ENCODE measurements at places on chromosomes 12 and 14.
A peak's percentile ranks its signal among the peaks of the same experiment; 100 is the strongest.

GRCh38 chr12:39618701-39619100 lies 902 bp downstream of the ABCD2 start:
- no peak for DNase-seq

GRCh38 chr14:90464481-90464880 lies 67.7 kb downstream of the CALM1 start:
- no peak for DNase-seq

DNA sequence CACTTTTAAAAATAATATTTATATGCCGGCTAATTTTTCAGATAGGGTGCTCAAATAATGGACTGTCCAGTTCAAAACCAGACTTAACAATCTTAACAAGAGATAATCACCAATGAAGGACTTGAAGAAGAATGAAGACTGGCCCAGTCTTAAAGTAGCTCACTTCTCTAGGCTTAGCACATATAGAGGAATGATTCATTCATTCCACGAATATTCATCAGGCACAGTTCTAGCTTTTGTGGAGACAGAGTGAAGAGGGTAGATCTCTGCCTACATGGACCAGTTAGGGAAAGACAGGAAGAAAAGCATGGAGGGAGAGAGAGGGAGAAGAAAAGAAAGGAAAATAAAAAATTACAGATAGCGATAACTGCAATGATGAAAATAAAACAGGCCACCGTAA lies 42.8 kb upstream of the METAP2 start:
- DNase-seq, result no peak

- no peak for DNase-seq
These were observed 41.9 kb downstream of the PTGER2 start for GRCh38 chr14:52356025-52356424.

DNA sequence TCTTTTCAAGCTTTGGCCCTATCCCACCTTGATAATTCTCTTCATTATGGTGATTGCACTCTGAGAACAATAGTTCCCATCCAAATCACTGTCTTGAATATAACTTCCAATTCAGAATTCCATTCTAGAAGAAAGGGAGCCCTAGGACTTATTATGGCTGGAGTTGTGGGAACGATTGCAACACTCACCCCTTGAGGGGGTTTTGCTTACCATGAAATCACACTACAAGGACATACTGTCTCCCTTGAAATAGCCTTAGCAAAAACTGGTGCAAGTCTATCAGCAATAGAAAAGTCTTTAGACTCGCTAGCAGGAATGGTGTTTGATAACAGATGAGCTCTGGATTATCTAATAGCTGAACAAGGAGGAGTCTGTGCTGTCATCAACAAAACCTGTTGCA lies 31.4 kb upstream of the OXA1L start:
- no peak for DNase-seq

GRCh38 chr14:38137005-38137404 lies 70.7 kb upstream of the SSTR1 start:
- no peak for DNase-seq

GRCh38 chr12:66036317-66036716 lies 94.2 kb downstream of the LLPH start:
- DNase-seq, result no peak

GRCh38 chr12:26723379-26724308 lies 109.3 kb downstream of the ITPR2 start:
- no peak for DNase-seq

DNA sequence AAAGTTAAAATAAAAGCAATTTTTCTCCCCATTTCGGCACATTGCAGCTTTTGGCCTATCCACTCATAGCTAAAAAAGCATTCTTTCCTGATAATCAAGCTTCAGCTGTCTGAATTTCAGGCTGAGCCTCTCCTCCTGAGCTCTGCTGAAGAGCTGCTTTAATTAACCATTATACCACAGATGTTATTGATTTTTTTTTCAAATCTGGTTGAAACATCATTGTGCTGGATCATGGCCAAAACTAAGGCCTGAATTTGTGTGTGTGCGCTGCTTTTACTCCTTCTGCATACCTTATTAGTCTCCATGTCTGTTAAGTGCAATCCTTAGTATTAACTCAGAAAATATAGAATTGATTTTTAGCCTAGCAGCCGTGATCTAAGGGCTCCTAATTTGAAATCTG lies 52.3 kb downstream of the MBIP start:
- no peak for DNase-seq

- no peak for DNase-seq
These were observed 64.9 kb upstream of the GALNT9 start for GRCh38 chr12:132393991-132394949.

DNA sequence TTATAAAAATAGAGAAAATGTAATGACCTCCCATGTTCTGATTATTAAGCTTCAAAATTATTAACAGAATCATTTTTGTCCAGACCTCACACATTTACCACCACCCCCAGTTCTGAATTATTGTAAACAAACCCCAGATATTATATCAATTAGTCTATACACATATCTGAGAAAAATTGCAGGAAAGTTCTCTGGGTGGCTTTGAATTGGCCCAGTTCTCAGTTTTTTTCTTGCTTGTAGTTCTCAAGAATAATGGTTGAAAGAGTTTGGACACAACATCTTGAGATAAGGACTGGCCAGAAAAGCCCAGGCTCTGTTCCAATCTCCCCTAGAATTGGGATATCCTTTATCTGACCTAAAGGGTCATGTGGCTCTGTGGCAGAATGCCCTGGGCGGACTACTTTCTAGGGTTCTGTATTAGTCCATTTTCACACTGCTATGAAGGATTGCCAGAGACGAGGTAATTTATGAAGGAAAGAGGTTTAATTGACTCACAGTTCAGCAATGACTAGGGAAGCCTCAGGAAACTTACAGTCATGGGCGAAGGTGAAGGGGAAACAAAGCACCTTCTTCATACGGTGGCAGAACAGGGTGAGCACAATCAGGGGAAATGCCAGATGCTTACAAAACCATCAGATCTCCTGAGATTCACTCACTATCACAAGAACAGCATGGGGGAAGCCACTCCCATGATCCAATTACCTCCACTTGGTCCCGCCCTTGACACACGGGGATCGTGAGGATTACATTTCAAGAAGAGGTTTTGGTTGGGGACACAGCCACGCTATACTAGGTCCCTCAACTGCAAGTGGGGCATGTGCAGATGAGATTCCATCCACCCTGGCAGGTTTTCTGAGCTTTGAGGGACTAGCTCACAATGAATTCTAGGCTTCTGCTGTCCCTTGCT lies 1504.6 kb upstream of the FLRT2 start:
- no peak for DNase-seq

- no peak for DNase-seq
These were observed 104.9 kb upstream of the PMCH start for GRCh38 chr12:102302553-102302952.

DNA sequence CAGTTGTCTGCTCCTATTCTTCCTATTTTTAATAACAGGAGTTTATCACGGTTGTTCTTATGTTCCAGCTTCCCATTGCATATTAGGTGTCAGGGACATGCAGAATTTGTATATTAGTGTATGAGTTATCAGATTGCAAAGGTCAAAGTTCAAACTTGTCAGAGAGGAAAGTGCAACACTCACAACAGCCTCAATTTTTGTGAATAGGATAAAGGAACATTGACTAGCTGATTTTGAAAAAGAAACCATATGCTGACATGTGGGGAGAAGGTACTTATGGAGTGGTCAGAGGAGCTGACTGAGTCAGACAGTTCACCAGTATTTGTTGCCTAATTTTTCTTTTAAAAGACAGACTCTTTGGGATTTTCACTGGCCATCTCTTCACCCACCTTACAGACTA lies 222.1 kb downstream of the C12orf50 start:
- DNase-seq, result no peak

DNA sequence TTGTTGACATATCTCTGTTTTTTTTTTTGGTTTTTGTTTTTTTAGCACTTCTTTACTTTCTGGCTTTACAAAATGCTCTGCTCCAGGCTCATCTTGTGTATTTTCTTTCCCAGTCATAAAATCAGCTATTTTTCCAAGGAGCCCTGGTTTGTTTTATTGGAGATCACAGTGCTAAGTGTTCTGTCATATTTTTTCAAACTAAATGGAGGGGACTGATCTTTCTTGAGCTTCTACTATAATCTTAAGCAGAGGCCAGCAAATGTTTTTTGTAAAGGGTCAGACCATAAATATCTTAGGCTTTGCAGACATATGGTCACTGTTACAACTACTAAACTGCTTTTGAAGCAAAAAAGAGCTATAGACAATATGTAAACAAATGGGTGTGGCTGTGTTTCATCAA lies 30.6 kb upstream of the LIN7A start:
- no peak for DNase-seq

- no peak for DNase-seq
These were observed 5.6 kb upstream of the RPAP3 start for GRCh38 chr12:47711448-47711847.

GRCh38 chr12:20187456-20187855 lies 180.9 kb upstream of the PDE3A start:
- no peak for DNase-seq

DNA sequence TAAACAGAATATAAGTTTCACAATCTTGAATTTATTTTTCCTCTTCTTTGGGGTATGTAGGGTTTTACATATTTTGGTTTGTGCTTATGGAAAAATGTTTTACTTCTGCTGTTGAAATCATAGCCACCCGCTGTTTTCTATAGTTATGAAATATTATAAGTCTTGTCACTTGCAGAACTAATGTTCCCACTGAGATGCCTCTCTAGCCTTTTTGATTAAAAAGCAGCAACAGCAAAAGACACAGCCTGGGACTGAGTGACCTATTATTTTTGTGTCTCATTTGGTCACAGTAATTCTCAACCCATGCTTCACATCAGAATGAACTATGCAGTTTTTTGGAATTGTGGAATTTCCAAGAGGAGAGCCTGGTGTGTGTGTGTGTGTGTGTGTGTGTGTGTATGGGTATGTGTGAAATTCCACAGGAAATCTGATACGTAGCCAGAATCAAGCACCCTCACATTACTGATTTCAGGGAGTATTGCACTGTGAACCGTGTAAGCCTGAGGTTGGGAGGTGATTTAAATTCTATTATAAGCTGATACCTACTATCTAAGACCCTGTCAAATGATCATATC lies 55.7 kb upstream of the FRMD6 start:
- no peak for DNase-seq

- DNase-seq, result peak; percentile 12
These were observed 19.9 kb downstream of the LRTM2 start for GRCh38 chr12:1839956-1840951.

GRCh38 chr14:89678768-89679167 lies 261.7 kb upstream of the FOXN3 start:
- no peak for DNase-seq

DNA sequence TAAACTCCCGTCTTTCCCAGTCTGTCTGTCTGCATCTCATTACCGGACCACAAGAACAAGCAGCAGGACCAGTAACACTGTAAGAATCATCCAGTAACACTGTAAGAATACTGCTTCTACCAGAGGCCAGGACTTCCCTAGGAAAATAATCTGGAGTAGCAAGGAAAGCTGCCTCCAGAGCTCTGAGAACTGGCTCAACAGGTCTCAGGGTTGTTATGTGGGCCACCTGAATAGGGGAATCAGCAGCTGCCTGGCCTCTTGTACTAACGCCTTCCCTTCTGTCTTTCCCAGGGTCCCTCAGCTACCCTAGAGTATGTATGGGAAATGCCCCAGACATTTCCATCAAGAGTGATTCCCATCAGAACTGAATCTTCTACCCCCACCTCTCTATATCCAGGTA lies 954 bp upstream of the SLC39A2 start:
- no peak for DNase-seq

- no peak for DNase-seq
These were observed 50.1 kb upstream of the OR5AU1 start for GRCh38 chr14:21205678-21206581.

DNA sequence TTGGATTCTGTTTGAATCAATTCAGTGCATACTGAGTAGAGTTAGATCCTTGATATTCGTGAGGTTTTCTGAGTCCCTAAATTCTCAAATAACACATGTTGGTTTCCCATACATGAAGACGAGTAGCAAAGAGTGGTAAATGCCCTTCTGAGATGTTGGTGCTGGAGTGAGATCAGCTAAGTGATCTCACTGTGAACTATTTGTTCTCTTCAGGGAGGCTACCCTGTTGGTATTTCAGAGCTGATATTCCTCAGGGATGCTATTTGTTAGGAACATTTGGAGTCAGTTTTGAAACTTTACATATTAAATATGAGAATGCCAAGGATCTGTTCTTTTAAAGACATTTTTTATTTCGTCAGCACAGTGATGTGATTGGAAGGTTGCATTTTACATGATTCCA lies 54.7 kb downstream of the SUSD6 start:
- no peak for DNase-seq

DNA sequence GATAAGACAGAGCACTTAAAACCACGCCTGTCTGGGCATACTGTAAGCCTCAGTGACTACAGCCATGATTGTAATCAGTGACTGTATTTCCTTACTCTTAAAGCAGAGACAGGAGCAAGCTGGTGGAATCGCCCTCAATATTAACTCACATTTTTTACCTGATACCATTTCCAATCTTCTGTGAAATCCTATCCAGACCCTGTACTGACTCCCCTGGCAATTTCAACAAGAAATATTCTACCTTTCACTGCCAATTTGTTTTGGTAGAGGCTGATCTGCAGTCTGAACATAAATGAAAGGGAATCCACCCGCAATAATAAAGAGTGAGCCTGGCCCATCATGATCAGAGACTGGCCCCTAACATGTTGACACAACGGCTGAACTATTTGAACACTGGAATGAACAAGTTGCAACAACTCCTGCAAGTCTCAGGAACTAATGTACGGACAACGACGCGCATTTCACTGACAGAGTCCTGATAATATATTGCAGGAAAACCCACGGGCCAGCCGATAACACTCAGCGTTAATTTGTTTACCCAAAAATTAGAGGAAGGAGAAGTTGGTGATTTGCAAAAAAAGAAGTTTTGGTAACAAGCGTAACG lies 195.5 kb upstream of the BTG1 start:
- no peak for DNase-seq

- no peak for DNase-seq
These were observed 170.1 kb upstream of the PWP1 start for GRCh38 chr12:107515446-107515958.

DNA sequence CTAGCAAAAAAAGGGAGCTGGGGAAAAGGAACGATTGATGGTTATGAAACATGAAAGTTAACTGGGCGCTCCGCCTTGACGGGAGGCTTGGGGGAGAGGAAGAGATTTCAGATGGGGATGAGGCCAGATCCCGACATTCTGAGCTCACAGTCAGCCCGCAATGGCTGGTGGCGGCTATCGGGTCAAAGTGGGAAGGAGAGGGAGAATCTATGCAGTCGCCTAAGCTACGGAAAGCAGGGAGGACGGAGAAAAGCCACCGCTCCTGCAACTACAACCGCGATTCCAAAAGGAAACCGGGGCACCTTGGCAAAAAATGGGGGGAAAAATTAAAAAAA lies 502 bp downstream of the MPHOSPH9 start:
- no peak for DNase-seq

GRCh38 chr12:107522692-107523477 lies 162.7 kb upstream of the PWP1 start:
- no peak for DNase-seq

GRCh38 chr12:89880690-89881350 lies 172.2 kb upstream of the ATP2B1 start:
- DNase-seq, result peak; percentile 80

- no peak for DNase-seq
These were observed 362.1 kb upstream of the STXBP6 start for GRCh38 chr14:25411781-25412757.

Measured in CD4-positive, alpha-beta T cell treated with Interleukin-15 for 1 hour (primary cell).